Activated CD8-positive, alpha-beta memory T cell treated with anti-CD3 and anti-CD28 coated beads, Interleukin-2, amount 50 U/mL, for 48 hours (primary cell): ENCODE measurements at places on chromosomes 13 and 19.

GRCh38 chr19:17243211-17243829 is 2.4 kb downstream of the NR2F6 start:
- no peak for DNase-seq

GRCh38 chr13:30340331-30341250 is 33.2 kb upstream of the KATNAL1 start:
- DNase-seq = no peak

GRCh38 chr13:113962975-113963374 is 10.9 kb downstream of the C13orf46 start:
- no peak for DNase-seq

GRCh38 chr19:10412257-10412977 is 7.9 kb upstream of the PDE4A start:
- DNase-seq = no peak

DNA sequence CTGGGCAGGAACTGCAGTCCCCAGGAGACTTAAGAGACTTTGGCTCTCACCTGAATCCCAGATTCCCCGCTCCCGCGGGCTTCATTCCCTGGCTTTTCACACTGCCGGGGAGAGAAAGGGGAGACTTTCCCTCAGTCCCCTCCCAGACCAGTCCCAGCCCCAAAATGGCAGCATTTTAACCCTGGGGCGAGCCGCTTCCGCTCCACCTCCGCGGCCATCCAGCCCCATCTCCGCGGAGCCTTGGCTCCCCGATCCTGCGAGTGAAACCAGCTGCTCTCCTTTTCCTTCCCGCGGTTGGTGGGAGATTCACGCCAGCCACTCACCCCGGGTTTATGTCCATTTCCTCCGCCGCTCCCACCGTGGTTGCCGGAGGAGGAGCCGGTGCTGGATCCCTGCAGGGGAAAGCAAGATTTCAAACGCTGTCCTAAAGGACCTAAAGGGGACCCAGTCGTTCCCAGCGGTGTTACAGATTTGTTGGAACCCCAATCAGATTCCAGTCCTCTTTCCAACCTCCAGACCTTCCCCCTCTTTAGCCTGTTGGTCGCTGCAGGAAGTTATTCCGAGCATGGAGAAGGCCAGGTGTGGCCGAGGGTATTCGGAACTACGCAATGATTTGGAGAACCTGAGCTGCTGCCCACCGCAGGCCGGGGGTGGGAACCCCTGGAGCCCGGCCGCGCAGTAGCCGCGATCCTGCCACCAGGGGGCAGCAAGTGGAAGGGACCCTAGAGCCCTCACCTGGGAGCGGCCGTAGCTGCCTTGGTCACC is 3.4 kb downstream of the DMKN start:
- peak; percentile 95 for DNase-seq

DNA sequence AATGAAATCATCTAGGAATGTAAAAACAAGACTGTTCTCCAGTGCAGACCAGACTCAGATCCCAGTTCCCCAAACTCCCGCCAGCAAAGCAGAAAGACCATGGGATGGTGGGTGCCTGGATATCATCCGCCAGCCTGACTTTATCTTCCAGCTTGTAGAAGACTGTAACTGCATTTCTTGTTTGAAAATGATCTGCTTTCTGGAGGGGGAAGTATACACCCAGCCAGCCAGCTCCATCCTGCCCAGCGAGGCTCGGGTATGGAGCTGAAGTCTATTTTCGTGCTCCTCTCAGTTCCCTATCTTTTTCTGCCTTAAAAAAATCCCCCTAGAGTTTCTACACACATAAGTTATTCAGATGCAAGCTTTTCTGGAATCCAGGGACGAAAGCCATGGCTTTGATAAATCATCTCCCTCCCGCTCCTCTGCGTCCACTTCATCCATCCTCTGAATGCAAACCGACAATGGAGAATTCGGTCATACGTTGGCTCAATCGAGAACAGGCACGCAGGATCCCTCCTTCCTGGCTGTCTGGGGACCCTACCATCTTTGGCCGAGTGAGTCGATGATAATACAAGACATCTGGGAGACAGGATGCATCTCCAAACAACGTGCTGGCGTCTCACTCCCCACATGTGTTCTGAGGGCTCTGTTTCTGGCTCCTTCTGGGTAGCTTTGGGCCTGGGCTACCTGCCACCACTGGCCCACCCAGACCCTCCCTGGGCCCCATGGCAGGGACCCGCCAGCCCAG is 31.2 kb downstream of the CEBPG start:
- no peak for DNase-seq

DNA sequence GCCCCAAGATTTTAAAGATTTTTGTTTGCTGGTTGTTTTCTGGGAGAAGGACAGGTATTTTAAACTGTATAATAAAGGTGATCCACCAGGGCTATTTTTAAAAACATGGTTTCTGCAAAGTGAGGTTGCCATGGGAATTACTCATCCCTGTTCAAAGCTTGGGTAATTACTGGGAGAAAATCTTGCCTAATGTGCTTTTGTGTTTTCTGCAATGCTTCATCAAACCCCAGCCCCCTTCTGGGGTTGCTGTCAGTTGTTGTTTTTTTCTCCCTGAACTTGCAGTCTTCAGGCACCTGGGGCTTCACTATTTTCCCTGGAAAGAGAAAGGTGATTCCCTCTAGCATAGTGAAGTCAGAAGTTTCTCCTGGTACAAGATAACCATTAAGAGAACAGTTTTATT is 277.2 kb downstream of the NALCN start:
- DNase-seq = no peak

GRCh38 chr19:45462174-45462573 is 5.6 kb upstream of the FOSB start:
- DNase-seq = no peak

- no peak for DNase-seq
These were observed at the start of gene DMPK for GRCh38 chr19:45782162-45782691. DMPK (minus strand) TSS chr19:45782490; CDS start chr19:45782352, 138 bp downstream.

- DNase-seq = no peak
These were observed 29.2 kb downstream of the SUGP2 start for GRCh38 chr19:19004144-19004543.

GRCh38 chr13:99516153-99516929 is 15.1 kb downstream of the TM9SF2 start:
- DNase-seq = no peak

DNA sequence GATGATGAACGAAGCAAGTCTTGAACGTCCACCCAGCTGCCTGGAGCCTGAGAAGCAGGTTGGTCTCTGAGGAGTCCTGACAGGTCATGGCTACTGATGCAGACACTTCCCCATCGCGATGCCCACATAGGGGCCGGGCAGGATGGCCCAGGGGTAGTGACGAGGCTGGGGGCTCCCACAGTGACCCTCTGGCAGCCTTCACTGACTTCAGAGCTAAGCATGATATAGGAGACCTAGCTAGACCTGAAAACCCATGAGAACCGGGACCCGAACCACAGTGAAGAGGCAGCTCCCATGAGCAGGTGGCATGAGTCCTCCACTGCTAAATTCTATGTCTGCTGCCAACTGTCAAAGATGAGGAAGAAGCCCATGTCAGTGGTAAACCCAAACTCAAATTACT is 91.7 kb downstream of the RNASEH2B start:
- DNase-seq = no peak

DNA sequence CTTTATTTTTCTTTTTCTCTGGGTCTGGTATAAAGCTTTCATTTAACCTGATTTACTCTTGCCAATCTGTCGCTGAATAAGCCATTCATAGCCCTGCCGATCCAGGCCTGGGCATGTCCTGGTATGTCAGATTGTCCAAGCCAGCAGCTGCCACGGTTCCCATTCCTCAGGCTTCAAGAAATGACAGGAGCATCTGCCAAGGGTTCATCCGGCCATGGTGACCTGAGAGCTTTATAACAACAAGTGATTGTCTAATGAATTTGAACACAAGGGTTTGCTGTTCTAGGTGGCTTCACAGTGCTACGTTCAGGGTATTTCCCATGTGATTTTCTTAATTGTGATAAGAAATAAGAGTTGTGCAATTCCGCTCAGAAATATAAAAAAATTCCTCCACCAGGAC is 20.0 kb downstream of the PNMA8A start:
- no peak for DNase-seq

- no peak for DNase-seq
These were observed 32.8 kb upstream of the URI1 start for GRCh38 chr19:29908963-29909944.

DNA sequence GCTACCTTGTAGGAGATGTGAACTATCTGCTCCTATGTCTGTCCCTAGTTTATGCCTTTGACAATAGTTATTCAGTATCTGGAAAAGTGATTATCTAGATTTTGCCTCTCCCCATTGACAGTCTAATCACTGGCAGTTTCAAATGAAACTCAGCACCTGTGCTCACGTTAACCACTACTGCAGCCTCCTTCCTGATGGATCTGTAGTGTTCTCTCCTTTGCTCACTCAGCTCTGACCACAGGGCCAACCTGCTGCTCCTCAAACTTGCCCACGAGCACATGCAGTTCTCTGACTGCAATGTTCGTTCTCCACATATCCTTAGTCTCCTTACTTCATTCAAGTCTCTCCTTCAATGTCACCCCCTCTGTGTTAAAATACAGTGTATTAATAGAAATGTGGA is 230.1 kb downstream of the NHLRC3 start:
- no peak for DNase-seq

DNA sequence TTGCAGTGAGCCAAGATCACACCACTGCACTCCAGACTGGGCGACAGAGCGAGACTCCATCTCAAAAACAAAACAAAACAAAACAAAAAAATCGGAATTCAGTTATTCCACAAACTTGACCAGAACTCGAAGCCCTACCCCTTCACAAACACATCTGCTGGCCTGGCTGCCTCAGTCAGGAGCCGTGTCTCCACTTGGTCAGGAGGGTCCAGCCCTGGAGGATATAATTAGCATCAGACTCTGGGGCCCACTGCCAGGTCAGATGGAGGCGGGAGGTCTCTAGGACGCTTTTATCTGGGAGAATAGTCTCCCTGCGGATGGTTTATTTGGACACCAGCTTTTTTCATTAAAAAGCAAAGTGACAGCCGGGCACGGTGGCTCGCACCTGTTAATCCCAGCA is 8.0 kb downstream of the ELL start:
- DNase-seq = no peak

DNA sequence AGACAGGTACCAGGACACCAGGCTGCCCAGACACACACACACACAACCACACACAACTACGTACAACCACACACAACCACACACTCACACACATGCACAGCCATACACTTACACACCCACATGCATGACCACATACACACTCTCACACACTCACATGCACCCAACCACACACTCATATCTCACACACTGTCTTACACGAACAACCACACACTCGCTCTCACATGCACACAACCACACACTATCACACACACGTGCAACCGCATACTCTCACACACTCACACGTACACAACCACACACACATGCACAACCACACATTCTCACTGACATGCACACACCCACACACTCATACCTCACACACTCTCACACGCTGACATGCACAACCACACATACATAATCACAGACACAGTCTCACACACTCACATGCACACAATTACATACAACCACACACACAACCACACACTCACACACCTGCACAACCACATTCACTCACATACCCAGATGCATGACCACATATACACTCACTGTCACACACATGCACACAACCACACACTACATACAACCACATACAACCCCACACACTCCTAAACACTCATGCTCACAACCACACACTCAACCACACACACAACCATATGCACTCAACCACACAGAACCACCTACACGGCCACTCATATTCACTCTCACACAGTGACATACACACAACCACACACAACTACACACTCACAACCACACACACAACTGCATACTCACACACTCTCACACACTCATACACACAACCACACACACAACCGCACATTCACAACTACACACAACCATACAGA is 7.6 kb upstream of the SLC7A10 start:
- no peak for DNase-seq

GRCh38 chr13:23477101-23477500 is 43.6 kb upstream of the SACS start:
- DNase-seq = no peak

- DNase-seq = no peak
These were observed 263.7 kb downstream of the TEX29 start for GRCh38 chr13:111584101-111584672.

DNA sequence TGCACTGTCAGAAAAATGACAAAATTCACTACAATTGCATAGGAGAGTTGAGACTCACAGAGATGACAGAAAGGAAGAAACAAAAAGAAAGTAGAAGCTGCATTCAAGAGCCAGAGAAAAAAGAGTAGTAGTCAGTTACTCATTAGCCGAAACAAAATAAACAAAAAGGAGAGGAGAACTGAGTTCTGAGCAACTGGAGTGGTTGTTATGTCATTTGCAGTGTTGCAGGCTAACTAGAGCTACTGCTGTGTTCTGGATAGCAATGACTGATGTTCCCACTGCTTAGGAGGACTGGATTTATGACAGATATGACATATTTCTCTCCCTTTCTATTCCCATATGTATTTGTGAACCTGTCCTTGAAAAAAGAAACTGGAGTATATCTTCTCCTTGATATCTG is 482.6 kb downstream of the RFC3 start:
- DNase-seq = no peak

- peak; percentile 88 for DNase-seq
These were observed 1.7 kb downstream of the IRS2 start for GRCh38 chr13:109784590-109785140.

- DNase-seq = no peak
These were observed 15.3 kb downstream of the ATP7B start for GRCh38 chr13:51995677-51996551.

GRCh38 chr19:34120846-34121639 is 51.3 kb upstream of the LSM14A start:
- peak; percentile 64 for DNase-seq

DNA sequence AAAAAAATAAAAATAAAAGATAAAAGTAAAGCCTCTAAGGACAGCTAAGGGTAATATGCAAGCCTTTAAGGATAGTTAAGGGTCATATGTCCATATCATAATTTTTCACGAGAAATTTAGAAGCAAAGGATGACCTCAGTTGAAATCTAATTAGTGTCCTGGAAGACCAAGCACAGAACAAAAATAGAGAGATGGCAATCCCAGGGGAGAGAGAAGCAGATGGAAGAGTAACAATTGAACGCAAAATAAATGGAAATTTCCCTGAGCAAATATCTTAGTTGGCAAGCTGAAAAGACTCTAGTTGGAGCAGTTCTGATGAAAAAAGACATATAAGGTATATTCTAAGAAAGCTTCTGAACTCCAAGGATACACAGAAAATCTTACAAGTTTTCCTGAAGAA is 275.4 kb downstream of the NALCN start:
- DNase-seq = no peak

DNA sequence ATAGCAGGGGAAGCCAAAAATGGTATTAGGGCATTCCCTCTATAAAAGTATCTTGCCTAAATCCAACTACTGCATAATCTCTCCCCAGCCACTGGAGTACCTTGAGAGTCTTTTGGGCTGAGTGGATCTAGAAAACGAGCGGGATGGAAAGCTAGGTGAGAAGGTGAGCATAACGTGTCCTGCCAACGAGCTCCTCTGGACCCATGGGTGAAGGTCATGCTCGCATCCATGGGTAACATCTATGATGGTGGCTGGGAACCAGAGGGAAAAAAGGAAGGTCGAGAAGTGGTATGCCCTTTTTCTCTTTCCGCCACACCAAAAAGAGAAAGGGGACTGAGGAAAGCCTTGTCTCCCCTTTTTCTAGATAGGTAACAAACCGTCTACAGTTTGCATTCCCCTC is 63.0 kb downstream of the ZNF208 start:
- DNase-seq = no peak

- no peak for DNase-seq
These were observed 1168.5 kb downstream of the UQCRFS1 start for GRCh38 chr19:28044477-28044876.

GRCh38 chr13:108193806-108194205 is 21.5 kb downstream of the LIG4 start:
- no peak for DNase-seq
